ENCODE measurements at places on chromosomes 16 and 17. TPM values are rescaled to one million over a fixed set of nuclear protein-coding genes. Genes with fewer than 3 reads are reported as not detected.

The TMEM97 gene
- 51.5 TPM for total RNA-seq

- H3K36me3 ChIP-seq: no peaks in the 10 kb centered on the region
- no peaks in the 10 kb centered on the region for H3K27me3 ChIP-seq
- no peak for DNase-seq
- H3K4me3 ChIP-seq: no peak overlapping the region
These were observed 348.9 kb upstream of the DYNLRB2 start for GRCh38 chr16:80191928-80192327.

GRCh38 chr17:76449126-76449525 is 3.8 kb downstream of the UBE2O start:
- H3K27me3 ChIP-seq: no peaks in the 10 kb centered on the region
- no peak overlapping the region for H3K4me3 ChIP-seq
- H3K27ac ChIP-seq: no peak overlapping the region
- no peak for DNase-seq

DNA sequence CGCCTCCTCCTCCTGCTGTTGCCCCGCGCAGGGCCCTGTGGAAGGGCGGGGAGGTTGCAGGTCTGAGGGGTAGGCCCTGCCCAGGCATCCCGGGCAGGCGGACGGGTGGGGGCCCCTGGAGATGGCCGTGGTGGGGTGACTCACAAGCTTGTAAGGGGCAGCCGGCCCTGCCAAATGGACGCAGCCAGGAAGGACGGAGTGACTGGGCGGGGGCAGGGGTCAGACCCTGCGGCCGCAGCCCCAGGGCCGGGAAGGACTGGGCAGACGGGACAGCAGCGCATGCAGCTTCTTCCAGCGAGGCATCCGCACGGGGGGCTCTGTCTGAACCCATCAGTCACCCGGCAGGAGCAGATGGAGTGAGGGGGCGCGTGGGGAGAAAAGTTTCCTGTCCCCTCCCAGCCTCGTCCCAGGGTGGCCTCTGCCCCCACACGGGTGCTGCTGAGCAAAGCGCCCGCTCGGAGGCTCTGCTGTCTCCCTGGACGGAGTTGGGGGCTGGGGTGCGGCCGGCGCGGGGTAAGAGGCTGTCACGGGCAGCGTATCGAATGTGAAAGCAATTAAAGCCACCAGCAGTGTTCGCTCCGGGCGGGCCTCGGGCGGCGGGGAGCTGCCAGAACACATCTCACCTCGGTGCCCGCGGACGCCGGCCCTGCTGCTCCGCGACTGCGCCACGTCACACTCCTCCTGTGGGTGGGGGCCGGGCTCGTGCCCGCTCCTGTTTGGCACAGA is 5.4 kb upstream of the PRR35 start:
- H3K27ac ChIP-seq: no peak overlapping the region
- H3K4me1 ChIP-seq: no peaks in the 10 kb centered on the region
- H3K36me3 ChIP-seq: peaks cover 29% of the 10 kb centered on the region
- H3K4me3 ChIP-seq: no peak overlapping the region
- H3K27me3 ChIP-seq: peaks cover 25% of the 10 kb centered on the region

DNA sequence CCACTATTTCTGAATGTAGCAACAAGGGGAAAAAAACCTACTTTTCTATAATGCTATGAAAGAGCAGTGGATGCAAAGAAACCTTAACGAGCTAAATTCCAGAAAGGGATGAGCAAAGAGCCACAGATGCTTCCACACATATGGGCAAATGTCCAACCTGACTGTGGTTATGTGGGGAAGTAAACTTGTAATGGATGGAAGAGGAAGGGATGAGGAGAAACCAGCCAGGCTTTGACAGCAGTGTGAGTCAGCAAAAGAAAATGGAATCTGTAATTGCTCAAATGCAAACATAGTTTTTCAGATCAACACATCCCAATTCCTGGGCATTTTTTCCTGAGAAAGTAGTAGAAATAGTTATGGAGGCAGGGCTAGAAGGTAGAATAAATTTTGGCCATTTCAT is 204.8 kb upstream of the CPHXL start:
- no peaks in the 10 kb centered on the region for H3K36me3 ChIP-seq
- no peaks in the 10 kb centered on the region for H3K27me3 ChIP-seq
- no peak overlapping the region for H3K4me3 ChIP-seq
- H3K27ac ChIP-seq: no peak overlapping the region
- no peaks in the 10 kb centered on the region for H3K4me1 ChIP-seq

DNA sequence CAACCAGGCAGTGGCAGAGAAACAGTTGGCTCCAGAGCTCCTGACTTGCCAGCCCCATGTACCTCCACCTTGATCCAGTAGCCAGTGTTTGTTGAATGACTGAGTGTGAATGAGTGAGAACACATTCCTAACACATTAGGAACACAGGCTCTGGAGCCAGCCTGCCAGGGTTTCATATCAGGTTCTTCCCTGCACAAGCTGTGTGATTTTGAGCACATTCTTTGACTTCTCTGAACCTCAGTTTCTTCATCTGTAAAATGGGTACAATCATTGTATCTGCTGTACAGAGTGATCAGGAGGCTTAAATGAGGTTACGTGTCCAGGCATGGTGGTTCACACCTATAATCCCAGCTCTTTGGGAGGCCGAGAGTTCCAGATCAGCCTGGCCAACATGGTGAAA is 13.3 kb upstream of the RMI2 start:
- no peak overlapping the region for H3K27ac ChIP-seq
- DNase-seq: no peak
- H3K27me3 ChIP-seq: no peaks in the 10 kb centered on the region
- no peak overlapping the region for H3K4me3 ChIP-seq
- H3K36me3 ChIP-seq: no peaks in the 10 kb centered on the region

DNA sequence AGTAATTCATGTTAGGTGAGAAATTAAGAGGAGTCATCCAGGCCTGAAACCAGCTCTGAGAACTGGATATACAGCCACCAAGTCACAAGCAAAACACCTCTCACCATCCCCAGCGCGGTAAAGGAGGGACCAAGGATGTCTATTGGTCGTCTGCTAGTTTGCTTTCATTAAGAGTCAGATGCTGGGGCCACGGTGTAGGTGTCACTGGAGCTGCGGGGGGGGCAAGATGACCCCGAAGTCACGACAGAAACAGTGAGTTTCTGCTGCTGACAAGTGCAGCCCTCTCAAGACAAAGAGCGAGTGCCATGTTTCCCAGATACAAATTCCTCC is 790 bp downstream of the NCBP3 start:
- H3K4me1 ChIP-seq: peaks cover 20% of the 10 kb centered on the region
- no peaks in the 10 kb centered on the region for H3K27me3 ChIP-seq
- peak overlapping the region; percentile 87 for H3K4me3 ChIP-seq
- H3K27ac ChIP-seq: peak overlapping the region; percentile 90
- H3K36me3 ChIP-seq: peaks cover 42% of the 10 kb centered on the region

- H3K4me3 ChIP-seq: peak overlapping the region; percentile 66
- peaks cover 49% of the 10 kb centered on the region for H3K4me1 ChIP-seq
- H3K27ac ChIP-seq: no peak overlapping the region
- peaks cover 83% of the 10 kb centered on the region for H3K27me3 ChIP-seq
These were observed 3.4 kb downstream of the HS3ST3B1 start for GRCh38 chr17:14304222-14304772.

The BCL6B gene
- total RNA-seq: 13.4 TPM
